Activated CD8-positive, alpha-beta memory T cell treated with anti-CD3 and anti-CD28 coated beads, Interleukin-2, amount 50 U/mL, for 4 hours (primary cell): ENCODE measurements at places on chromosomes 5 and 9.
A peak's percentile ranks its signal among the peaks of the same experiment; 100 is the strongest.

DNA sequence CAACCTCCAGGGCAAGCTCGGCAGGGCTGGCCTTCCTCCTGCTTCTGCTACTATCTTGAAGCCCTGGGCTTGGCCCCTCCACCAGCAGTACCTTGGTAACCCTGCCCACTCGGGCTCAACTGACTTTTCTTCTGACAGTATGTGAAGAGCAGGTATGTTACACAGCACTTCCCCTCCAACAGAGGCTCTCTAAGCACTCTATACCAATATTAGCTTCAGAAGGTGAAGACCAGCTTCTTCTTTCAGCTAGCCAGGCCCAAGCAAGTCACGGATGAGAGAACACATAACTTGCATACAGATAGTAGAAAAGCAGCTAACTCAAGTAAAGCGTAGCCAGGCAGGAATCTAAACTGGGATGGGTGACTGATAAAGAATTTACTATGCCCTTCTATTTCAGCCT is 64.3 kb downstream of the FEM1C start:
- no peak for DNase-seq

DNA sequence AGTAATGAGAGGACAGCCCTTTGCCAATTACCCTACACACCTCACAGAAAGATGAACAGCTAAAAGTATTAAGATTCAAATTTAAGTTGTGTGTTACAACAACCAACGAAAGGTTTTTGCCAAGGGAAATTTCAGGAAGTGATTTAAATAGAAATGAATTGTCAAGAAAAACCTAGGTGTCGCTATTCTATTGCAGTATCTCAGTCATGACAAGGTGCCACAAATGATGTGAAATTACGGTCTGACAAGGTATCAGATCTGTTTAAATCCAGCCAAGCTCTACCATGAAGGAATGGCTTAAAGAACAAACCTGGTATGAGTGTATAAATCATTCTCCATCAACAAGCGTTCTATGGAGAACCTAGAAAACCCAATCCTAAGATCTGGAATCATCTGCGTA is 189.7 kb downstream of the ATPSCKMT start:
- DNase-seq, result no peak

DNA sequence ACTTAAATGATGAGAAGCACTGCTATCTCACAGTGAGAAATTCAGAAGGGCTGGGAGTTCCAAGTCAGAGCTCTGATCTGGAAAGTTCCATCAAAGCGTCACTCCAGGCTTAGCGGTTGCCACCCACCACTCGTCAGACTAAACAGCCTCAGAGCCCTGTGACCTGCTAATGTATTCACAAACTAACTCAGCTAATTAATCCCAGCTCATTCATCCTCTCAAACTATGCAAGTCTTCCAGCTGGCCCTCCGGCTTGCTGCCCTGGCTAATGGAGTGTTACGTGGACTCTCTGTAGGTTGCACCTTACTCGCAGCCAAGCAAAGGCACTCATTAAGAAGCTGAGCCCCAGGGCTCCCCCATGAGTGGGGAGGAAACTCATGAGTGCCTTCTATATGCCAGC is 82.2 kb upstream of the GABRP start:
- no peak for DNase-seq

DNA sequence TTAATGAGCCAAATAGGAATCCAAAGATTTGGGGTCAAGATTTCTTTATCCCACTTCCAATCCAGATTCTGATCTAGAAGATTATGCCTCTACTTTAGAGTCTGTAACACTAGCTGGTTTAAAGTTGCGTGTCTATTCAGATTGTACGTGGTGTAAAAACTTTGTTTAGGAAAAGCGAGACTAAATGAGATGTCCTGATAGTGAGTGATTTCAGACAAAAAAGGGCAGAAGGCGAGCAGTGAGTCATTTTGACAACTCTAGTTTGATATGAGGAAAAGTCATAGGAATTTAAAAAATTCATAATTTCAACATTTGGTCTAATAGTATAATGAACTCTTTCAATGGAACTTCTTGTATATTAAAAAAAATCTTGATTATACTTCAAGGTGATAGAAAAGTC is 119.6 kb upstream of the KLF9 start:
- DNase-seq, result no peak

DNA sequence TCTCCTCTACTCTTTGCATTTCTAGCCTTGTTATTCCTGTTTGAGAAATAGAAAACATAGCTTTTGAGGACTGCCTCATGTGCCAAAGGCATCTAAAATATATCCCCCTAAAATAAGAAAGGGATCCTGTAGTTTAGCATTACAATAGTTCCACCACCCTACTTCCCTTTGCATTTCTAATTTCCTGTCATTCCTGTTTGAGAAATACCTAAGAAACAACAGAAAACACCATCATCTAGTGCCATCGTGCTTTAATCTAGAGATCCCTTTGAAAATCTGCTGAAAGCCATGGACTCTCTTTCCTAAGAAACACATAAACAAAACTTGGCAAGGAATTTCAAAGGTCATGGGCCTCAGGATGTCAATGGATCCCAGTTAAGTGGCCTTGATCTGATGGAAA is 7.5 kb downstream of the CLK4 start:
- no peak for DNase-seq

DNA sequence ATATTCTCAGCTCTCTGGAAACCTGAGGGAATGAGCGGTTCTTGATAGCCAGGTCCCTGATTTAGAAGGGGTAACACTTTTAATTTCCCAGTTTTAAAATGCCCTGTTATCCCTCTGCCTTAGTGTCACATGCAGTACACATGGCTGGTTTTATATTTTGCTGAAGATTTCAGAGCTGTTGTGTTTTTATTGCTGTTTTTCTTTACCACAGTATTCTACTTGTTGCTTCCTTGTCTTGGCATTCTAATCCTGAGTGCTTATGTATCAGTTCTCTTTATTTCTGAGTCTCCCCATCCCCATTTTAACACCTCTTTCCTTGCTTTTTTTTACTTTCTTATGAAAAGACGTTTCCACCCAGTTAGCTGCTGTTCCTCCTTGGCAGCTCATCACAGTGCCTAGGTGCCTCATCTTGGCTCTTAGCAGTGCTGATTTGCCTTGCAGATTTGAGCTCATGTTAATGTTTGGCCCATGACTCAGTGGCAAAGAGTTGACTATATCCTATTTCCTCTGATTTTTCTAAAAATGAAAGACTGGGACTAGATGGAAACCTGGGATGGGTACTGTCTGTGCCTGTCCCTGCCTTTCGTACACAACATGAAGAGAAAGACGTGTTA is 3.7 kb downstream of the MTRR start:
- DNase-seq, result no peak

DNA sequence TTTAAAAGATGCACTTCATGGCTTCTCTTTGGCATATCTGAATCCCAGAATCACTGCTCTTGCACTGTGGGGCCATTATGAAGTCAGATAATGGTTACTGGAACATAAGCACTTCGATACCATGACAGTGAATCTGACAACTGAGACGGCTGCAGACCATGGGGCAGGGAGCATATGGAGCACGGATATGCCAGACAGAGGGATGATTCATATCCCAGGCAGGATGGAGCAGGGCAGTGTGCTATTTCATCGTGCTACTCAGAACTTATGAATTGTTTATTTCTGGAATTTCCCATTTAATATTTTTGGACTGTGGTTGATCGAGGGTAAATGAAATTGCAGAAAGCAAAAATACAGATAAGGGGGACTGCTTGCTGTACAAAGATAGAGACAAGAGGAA is 145.0 kb downstream of the EGFLAM start:
- no peak for DNase-seq

- DNase-seq, result no peak
These were observed 30.5 kb downstream of the RXRA start for GRCh38 chr9:134356496-134357470.

- DNase-seq, result peak; percentile 65
These were observed 6.1 kb upstream of the CRB2 start for GRCh38 chr9:123349691-123350480.

DNA sequence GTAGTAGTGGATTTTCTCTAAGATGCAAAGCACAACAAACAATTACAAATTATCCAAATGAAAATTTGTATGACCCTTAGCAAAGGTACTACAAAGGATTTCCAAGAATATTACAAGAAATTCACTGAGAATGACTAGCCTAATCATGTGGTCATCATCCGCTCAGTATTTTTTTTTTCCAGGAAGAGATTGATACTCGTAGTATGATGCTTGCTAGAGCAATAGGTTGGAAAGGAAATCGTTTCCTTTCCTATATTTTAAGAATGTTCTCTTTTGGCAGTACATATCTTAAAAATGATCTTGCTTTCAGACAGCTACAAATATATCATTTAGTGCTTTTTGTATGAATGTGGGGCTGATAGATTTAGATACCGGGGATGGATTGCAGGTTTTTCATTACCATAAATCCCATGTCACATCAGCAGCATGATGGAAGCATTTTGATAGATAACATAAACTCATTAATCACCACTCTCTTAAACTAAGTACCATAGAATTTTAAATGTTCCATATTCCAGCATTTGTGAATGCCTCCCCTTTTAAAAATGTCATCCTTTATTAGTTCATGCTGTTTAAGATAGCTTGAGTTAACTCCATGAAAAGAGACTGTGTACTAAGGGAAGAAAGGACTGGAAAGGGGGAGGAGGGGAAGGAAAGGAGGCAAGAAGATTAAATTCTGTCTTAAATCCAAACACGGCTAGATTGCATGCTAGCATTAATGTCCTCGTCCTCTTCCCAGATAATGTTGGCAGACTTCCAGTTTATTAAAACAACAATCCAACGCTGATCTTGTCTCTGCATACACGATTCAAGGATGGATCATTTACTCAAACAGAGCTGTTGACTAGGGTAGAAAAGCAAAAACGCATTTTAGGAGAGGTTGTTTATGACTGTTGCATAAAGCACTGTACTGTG is 311.7 kb upstream of the ZNF608 start:
- DNase-seq, result no peak

GRCh38 chr5:135203019-135203418 is 169.0 kb upstream of the PITX1 start:
- no peak for DNase-seq

DNA sequence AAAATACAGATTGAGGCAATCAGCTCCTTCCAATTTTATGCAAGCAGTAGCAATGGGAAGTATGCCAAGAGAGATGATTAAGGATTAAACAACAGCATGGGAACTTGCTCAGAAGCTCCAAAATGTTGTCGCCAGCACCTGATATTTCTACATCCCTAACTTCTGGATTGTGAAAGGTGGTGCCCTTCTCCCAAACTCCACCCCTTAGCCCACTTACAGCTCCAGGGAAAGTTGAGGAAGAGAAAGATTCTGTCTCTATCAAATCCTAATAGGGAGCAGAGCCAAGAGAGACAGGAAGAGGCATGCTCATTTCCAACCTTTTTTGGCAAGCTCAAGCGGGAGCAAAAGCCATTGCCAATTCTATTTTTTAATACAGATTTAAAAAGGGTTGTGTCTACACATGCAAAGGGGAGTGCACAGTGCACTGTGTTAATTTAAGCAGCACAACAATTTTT is 92.4 kb upstream of the NR3C1 start:
- DNase-seq, result no peak

- peak; percentile 19 for DNase-seq
These were observed 100.0 kb upstream of the IL6ST start for GRCh38 chr5:56094579-56095361.

- DNase-seq, result no peak
These were observed 37.6 kb upstream of the ANGPTL2 start for GRCh38 chr9:127159949-127160610.

DNA sequence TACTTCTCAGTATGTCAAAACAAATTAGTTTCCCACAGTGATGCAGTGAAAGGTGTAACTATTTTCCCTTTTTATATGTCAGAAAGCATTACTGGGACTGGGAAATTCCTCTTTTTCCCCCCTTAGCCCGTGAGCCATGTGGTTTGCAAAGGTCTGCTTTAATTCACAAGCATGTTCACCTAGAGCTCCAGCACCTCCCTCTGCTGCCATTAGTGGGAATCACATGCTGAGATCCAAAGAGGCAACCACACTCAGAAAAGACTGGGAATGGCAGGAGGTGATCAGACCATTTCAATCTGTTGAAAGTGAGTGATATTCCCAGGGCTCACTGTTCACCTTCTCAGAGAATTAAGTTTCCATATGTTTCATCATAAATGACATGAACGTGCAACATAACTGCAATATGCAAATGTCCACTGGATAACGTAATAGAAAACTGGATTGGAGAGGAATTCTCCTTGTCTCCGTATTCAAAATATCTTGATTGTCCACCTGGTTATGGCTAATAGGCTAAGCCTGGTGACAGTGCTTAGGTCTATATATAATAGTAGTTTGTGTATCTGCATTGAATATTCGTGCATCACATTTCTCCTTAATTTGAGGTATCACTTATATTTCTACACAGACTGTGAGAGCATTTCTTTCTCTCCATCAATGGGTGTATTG is 703.5 kb upstream of the WWC1 start:
- DNase-seq, result no peak

DNA sequence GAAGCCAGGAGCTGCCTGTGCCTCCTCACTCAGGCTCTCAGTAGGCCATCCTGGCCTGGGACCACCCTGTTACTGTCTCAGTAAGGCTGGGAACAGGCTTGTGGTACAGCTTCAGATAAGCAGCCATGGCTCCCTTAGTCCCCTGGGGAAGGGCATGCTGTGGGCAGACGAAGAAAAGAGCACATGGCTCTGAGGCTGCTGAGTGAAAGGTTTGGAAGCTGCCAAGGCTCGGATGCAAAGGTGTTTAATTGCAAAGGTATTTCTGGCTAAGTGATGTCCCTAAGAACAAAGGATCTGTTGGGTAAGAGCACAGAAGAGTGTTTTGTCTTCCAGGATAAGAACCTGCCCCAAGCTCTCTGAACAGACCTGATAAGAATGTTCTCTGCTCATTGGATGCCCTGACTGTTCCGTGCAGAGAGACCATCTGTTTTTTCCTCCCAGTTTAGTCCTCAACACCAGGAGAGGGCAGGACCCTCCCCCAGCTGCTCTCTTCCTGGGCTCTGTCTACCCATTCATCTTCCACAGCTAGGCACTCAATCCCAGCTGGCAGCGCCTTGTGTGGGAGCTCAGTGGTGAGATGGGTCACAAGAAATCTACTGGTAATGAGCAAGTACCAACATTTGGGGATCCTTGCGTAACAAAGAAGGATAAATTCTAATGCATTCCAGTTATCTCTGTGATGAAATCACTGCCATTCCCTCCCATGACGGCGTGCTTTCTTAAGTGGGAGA is 17.7 kb downstream of the ANGPTL2 start:
- no peak for DNase-seq

- no peak for DNase-seq
These were observed 277.2 kb downstream of the GAS1 start for GRCh38 chr9:86670076-86670475.

DNA sequence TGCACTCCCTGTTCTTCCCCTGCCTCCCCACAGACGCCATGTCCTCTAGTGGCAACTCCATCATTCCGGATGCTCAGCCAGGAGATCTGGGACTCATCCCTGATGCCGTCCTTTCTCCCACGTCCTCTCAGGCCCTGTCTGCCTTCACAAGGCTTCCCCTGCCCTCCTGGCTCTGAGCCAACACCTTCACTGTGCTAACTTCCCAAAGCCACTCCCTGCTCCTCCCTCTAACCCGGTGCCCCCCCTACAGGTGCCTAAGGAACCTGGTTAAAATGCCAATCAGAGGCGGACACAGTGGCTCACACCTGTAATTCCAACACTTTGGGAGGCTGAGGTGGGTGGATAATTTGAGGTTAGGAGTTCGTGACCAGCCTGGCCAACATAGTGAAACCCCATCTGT is 67.6 kb downstream of the LMX1B start:
- DNase-seq, result no peak
